Suprapubic skin (tissue), 4 donors: ENCODE measurements at places on chromosomes 7 and 10. TPM values are rescaled to one million over a fixed set of nuclear protein-coding genes. Genes with fewer than 3 reads are reported as not detected.

GRCh38 chr7:150356265-150356897 lies 12.2 kb upstream of the REPIN1 start:
- H3K36me3 ChIP-seq, result no peaks in the 10 kb centered on the region
- no peak overlapping the region for H3K27ac ChIP-seq
- H3K27me3 ChIP-seq, result no peaks in the 10 kb centered on the region
- H3K4me1 ChIP-seq, result peaks cover 11% of the 10 kb centered on the region
- no peak overlapping the region for H3K4me3 ChIP-seq

The OPN1SW gene
- total RNA-seq, result not detected

The ASB4 gene
- not detected for total RNA-seq

GRCh38 chr7:43439631-43440401 lies 143.1 kb upstream of the STK17A start:
- H3K27ac ChIP-seq, result no peak overlapping the region
- DNase-seq, result no peak
- H3K4me3 ChIP-seq, result no peak overlapping the region
- no peaks in the 10 kb centered on the region for H3K4me1 ChIP-seq
- peaks cover 4% of the 10 kb centered on the region for H3K27me3 ChIP-seq

DNA sequence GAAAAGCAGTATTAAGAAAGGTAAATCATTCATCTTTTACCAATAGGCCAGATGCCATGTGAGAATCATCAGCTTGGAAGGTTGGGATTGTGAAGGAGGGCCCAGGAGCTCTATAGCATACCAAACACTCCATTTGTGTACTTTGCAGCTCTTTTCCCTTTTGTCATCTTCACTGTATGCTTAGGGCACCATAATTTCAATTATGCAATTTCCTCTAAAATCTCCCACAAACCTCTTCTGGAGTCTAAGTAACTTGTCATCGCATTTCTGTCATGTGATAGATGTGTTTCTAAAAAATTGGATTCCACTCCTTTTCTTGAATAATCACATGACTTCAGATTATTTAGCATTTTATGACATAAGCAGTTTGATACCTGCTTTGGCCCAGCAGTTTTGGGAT lies 17.9 kb downstream of the RPP30 start:
- H3K27ac ChIP-seq, result no peak overlapping the region
- no peak overlapping the region for H3K4me3 ChIP-seq

The ITIH5 gene
- 3.8 TPM for total RNA-seq

DNA sequence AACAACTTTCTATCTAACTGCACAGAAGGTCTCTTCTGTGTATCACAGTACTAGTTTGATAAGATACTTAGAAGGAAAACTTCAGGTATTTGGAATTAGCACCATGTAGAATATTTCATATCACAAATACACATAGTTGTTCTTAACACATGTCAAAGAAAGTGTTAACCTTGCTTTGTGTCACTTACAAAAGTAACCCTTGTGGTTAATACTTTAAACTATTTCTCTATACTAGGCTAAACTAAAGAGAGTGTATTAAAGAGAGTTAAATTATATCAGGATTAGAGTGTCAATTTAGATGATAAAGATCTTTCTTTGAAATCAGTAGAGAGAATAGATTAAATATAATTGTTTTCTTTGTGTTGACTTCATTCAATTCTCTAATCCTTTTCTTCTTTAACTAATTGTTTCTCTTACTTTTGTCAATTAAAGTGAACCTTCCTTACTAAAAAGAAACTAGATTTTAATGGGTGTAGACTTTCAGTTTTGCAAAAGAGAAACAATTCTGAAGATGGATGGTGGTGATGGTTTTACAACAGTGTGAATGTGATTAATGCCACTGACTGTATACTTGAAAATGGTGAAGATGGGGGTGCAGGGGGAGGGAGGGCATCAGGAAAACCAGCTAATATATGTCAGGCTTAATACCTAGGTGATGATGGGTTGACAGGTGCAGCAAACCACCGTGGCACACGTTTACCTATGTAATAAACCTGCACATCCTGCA lies 67.8 kb downstream of the CHN2 start:
- no peak for DNase-seq
- peaks cover 8% of the 10 kb centered on the region for H3K4me1 ChIP-seq
- H3K36me3 ChIP-seq, result no peaks in the 10 kb centered on the region
- no peak overlapping the region for H3K4me3 ChIP-seq
- no peak overlapping the region for H3K27ac ChIP-seq
- H3K27me3 ChIP-seq, result no peaks in the 10 kb centered on the region

The CDK14 gene
- total RNA-seq, result 4.2 TPM

The HOGA1 gene
- total RNA-seq, result 0.80 TPM

The ZNF239 gene
- 0.57 TPM for total RNA-seq

DNA sequence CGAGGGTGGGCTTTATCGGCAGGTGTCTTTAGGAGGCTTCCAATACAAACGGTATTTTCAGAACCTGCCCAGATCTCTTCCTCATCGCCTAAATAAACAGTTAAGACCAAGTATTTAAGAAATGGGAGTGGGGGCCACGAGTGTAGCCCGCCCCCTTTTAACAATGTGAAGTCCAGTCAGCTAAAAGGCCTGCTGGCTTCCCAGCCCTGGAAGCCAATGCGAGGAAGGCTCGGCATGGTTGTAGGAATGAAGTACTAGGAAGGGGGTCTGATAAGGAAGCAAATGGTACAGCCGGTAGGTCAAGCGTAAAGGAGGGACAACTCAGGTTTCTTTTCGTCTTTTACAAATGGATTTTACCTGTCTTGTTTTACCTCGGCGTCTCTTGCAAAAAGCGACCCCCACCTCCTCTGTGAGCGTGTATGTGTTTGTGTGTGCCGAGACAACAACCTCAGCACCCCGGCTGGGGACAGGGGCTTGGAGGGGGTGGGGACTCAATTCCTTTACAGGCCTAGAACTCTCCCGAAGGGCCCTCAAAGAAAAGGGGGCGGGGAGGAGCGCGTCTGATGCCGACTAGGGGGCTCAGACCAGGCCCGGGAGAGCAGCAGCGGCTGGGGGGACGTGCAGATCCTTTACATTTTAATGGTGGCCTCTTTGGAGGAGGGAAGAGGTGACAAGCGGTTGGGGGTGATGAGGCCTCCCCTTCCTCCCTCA lies 147.6 kb downstream of the GPR85 start:
- H3K36me3 ChIP-seq, result no peaks in the 10 kb centered on the region
- no peaks in the 10 kb centered on the region for H3K27me3 ChIP-seq
- peak overlapping the region; percentile 9 for H3K27ac ChIP-seq
- peaks cover 23% of the 10 kb centered on the region for H3K4me1 ChIP-seq

DNA sequence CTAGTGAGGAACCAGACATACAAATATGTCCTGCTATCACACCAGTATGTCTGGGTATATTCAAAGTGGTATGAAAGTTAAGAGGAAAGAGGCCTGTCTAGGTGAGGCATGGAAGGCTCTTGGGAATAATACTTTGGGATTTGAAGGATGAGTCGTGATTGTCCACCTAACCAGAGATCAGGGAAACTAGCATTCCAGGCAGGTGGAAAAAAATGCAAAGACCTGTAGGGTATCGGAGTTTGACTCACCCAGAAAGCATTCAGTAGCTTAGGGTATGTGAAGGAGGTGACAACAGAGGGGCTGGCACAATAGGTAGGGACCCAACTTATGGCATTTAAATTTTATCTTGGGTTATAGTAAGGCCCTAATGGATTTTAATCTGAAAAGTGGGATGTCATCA lies 950 bp upstream of the GCC1 start:
- H3K27me3 ChIP-seq, result no peaks in the 10 kb centered on the region
- no peak overlapping the region for H3K27ac ChIP-seq
- DNase-seq, result no peak
- H3K4me3 ChIP-seq, result no peak overlapping the region

The TAS2R4 gene
- 0.99 TPM for total RNA-seq

DNA sequence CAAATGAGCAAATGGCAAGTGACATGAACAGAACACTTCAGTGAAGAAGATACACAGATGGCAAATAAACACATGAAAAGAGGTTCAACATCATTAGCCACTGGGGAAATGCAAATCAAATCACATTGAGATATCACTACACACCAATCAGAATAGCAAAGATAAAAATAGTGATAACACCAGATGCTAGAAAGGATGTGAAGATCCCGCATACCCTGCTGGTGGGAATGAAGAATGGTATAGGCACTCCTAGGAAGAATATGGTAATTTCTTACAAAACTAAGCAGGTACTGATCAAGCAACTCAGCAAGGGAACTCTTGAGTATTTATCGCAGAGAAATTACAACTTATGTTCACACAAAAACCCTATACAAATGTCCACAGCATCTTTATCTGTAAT lies 11.2 kb downstream of the LAMB4 start:
- H3K27ac ChIP-seq, result no peak overlapping the region
- no peak for DNase-seq
- peaks cover 15% of the 10 kb centered on the region for H3K4me1 ChIP-seq
- no peaks in the 10 kb centered on the region for H3K27me3 ChIP-seq
- no peaks in the 10 kb centered on the region for H3K36me3 ChIP-seq
- no peak overlapping the region for H3K4me3 ChIP-seq

DNA sequence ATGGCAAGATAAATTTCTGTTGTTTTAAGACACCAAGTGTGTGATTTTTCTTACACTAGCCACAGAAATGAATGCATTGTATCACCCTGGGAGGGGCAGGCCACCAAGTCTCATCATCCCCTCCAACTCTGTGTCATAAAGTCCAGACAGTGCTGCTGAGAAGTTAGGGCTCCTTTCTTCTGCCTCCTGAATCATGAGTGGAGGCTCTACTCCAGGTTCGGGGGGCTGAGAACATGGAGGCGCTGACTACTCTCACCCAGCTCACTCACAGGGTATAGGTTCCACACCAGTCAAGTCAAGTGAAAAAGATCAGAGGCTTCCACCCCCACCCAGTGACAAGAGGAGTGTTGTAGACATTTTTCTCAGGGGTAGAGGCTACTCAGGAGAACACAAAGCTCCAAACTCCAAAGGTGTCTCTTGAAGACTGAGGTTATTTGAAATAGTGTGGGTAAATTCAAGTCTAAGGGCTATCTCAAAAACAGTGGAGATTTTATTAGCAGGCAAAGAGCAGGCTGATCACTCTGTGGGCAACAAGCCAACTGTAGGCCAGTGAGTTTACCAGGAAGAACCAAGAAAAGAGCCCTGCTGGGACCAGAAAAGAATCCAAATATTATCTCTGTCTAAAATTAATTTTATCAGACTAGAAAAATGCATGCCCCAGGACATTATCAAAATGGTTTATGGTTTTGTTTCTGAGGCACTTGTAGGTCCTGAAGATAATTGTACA lies 118.6 kb upstream of the RET start:
- H3K27ac ChIP-seq, result no peak overlapping the region
- DNase-seq, result no peak
- no peaks in the 10 kb centered on the region for H3K36me3 ChIP-seq
- H3K27me3 ChIP-seq, result no peaks in the 10 kb centered on the region
- H3K4me3 ChIP-seq, result no peak overlapping the region

The ZCWPW1 gene
- total RNA-seq, result 4.3 TPM

- peaks cover 8% of the 10 kb centered on the region for H3K4me1 ChIP-seq
- no peak for DNase-seq
- H3K36me3 ChIP-seq, result peaks cover 4% of the 10 kb centered on the region
- no peak overlapping the region for H3K4me3 ChIP-seq
- no peak overlapping the region for H3K27ac ChIP-seq
Observed at GRCh38 chr7:1926908-1927306, 256.8 kb downstream of the ELFN1 start.

- no peaks in the 10 kb centered on the region for H3K27me3 ChIP-seq
- H3K4me3 ChIP-seq, result no peak overlapping the region
- no peaks in the 10 kb centered on the region for H3K36me3 ChIP-seq
- H3K4me1 ChIP-seq, result no peaks in the 10 kb centered on the region
- DNase-seq, result no peak
Observed at GRCh38 chr7:20749906-20750305, 36.8 kb downstream of the SP8 start.

DNA sequence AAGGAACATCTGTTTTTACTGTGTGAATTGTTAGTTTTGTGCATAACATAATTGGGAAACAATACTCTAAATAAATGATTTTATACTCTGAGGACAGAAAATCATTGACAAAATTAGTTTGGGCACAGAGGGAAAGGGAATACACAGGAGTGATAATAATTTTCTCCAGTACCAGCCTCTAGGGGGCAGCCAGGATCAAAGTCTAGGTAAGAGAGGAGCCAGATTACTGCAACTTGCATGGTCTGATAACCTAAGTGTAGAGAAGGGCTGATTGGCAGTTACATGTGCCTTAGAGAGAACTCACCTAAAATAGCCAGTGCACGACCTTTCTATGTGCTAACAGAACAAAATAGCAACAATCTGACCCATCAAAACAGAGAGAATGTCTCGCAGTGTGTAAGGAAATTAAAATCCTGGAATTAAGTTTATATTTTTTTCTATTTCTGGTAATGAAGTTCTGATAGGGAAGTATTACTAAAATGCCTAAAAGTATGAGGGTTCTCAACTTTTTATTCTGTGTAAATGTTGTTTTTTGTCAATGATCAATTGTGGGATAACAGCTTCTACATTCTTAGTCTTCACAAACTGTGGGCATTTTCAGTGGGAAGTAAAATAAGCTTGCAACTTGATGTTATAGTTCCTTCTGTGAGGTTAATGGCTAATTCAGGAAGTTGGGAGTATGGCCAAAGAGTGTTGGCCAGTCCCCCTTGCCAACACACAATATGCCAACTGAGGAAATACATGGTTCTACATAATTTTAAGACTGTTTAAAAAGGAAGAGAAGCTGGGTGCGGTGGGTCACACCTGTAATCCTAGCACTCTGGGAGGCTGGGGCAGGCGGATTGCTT lies 66.4 kb downstream of the EXOC6 start:
- H3K36me3 ChIP-seq, result peaks cover 4% of the 10 kb centered on the region
- H3K27ac ChIP-seq, result no peak overlapping the region
- no peak for DNase-seq
- H3K27me3 ChIP-seq, result no peaks in the 10 kb centered on the region
- no peak overlapping the region for H3K4me3 ChIP-seq

- DNase-seq, result no peak
- H3K27me3 ChIP-seq, result no peaks in the 10 kb centered on the region
- peaks cover 20% of the 10 kb centered on the region for H3K4me1 ChIP-seq
- H3K4me3 ChIP-seq, result no peak overlapping the region
- H3K27ac ChIP-seq, result no peak overlapping the region
Observed at GRCh38 chr7:20403331-20403730, 72.6 kb downstream of the ITGB8 start.

GRCh38 chr10:110076559-110077318 lies 69.0 kb downstream of the ADD3 start:
- no peaks in the 10 kb centered on the region for H3K27me3 ChIP-seq
- H3K4me1 ChIP-seq, result peaks cover 65% of the 10 kb centered on the region
- H3K36me3 ChIP-seq, result no peaks in the 10 kb centered on the region
- no peak for DNase-seq

DNA sequence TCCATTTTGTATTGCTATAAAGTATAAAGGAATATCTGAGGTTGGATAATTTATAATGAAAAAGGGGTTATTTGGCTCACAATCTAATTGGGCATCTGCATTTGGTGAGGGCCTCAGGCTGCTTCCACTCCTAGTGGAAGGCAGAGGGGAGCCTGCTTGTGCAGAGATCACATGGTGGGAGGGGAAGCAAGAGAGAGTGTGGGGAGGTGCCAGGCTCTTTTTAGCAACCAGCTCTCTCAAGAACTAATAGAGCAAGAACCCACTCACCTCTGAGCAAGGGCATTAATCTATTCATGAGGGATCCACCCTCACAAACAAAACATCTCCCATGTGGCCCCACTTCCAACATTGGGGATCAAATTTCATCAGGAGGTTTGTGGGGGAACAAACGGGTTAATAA lies 64.6 kb downstream of the OGDH start:
- no peak overlapping the region for H3K4me3 ChIP-seq
- no peak for DNase-seq
- H3K27ac ChIP-seq, result no peak overlapping the region
